ACHN (cell line): ENCODE measurements at places on chromosomes 3 and 15.

DNA sequence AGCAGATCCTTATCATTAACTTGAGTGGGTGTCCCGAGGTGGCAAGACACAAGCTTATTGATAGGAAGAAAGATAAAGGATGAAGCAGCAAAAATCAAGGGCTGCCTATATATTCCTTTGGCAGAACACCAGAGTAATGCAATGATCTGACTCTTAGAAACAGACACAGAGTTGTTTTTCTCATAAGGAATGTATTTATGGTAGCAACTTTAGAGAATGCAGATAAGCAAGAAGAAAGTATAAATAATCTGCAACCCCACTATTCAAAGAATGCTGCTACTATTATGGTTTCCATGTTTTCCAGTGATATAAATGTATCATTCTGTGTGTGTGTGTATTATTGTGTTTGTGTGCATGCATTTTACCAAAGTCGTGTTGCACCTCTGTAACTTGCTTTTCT is 208.3 kb downstream of the THSD4 start:
- DNase-seq, result no peak

GRCh38 chr15:83115831-83116565 is 8.6 kb downstream of the TM6SF1 start:
- DNase-seq, result no peak

DNA sequence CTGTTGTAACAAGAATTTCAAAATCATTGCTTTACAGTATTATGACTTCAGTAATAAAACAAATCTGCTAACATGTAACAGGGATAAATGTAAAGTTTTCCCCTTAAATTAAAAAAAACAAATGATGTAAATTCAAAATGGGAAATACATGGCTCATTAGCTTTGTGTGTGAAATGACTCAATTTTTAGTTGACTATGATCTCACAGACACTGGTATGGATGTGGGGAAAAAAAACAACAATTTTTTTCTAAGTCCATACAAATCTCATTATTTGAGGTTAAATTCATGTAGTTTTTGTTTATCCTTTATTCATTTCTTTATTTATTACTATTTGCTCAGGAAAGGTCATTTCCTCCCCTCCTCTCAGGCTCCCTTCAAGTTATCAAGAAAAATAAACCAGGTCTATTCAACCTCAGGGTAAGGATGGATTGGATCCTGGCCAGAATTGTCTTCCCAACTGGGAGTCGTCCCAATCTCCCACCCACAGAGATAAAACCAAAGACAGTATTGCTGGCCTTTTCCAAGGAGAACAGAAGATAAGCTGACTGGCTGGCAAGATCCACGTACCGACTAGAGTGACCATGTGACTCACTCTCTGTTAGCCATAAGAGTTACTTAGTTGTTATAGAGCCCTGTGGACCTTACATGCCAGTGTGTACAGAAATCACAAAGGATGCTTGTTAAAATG is 373.3 kb downstream of the GAP43 start:
- DNase-seq, result no peak

GRCh38 chr15:66587749-66588148 is 22.0 kb upstream of the LCTL start:
- no peak for DNase-seq

DNA sequence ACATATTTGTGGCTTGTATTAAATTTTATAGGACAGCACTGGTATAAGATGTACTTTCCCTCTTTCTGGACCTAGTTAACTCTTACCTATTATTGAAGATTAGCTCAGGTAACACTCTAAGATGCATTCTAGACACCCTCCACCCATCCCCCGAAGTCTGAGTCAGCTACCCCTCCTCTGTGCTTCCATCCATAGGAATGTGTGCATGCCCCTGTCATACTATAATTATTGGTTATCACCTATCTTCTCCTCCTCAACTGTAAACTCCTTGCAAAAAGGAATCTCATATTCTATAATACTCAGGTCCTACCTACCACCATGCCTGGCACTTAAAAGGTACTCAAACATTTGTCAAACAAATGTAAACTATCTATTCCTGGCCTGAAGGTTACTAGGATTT is 3.0 kb downstream of the PEAK1 start:
- DNase-seq, result peak; percentile 11

- no peak for DNase-seq
These were observed 118.1 kb downstream of the CACNA1D start for GRCh38 chr3:53612508-53612907.
